ENCODE measurements at places on chromosomes 6 and 20.

DNA sequence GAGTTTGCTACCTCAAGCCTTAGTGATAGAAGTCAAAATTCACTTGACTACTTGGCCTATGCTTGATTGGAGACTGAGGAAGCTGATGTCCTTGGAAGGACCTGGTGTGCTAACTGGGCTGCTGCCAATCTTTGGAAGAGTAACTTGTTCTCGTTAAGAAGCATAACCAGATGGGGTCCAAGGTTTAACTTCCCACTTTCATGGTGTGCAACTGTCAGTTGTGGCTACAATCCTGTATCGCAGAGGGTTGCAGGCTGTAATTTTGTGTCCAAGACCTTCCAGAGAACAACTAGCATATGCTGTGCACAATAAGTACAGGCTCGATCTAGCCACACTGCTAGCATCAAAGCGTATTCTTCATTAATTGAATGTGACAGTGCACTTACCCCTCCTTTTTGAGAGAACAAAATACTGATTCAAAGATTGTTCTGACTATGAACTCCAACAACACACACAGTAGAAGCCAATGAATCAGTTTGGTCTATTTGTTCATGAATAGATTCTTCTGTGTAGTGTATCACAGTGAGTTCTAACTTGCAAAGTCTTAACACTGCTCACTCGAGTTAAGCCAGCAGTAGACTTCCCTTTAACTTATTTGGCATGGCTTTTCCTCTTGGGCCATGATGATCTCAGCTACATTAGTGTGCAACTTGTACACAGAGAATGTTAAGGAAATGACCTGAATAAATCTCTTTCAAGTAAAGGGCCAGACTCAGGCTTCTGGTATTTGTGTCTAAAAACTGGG lies 15.8 kb upstream of the PLCB1 start:
- peak; percentile 91 for DNase-seq

- DNase-seq, result no peak
Observed at GRCh38 chr6:98041921-98042320, 758.9 kb upstream of the MMS22L start.

GRCh38 chr6:10451828-10452509 lies 37.1 kb upstream of the TFAP2A start:
- peak; percentile 50 for DNase-seq

GRCh38 chr6:20400456-20401204 lies 1.0 kb upstream of the E2F3 start:
- DNase-seq, result no peak

GRCh38 chr6:157326979-157327378 lies 3.7 kb upstream of the TMEM242 start:
- DNase-seq, result peak; percentile 40

DNA sequence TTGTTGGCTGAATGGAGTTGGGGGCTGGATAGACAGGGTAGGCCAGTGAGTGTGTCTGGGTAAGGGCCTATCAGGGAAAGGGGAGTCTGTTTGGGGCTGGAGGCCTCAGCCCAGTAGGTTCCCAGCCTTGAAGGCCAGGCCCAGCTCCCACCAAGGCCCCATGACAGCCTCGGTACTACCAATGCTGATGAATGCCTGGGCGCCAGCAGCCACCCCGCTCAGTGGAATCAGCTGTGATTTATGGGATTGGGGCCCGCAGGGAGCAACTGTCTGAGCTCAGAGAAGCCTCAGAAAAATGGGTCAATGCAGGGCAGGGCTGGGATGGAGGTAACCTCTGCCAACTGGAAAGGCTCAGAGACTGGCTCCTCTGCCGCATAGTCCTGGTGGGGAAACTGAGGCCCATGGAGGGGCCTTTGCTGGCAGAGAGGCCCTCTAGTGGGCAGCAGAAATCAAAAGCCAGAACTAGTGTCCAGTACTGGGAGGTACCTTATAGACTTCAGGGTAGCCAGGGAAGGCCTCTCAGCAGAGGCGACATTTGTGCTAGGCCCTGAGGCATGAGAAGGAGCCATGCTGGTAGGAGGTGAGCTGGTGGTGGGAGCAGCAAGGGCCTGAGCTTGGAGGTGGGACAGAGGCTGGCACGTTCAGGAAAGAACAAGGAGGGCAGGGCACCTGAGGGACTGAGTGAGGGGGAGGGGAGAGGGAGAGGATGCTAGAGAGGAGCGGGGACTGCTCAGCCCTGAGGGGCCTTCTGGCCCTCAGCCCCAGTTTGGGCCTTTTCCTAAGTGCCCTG lies 36.4 kb downstream of the DLGAP4 start:
- no peak for DNase-seq

DNA sequence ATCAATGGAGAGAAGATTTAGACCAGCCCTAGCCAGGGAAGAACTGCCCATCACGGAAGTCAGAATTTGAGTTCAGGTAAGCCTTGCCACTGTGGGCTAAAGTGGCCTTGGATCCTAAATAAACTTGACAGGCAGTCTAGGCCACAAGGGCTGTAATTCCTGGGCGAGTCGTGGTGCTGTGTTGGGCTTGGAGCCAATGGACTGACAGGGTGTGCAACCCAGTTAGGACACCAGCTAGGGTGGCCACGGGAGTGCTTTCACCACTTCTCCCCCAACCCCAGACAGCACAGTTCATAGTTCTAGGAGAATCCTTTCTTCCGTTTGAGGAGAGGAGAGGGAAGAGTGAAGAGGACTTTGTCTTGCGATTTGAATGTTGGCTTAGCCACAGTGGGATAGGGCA lies 422.4 kb downstream of the DOK5 start:
- DNase-seq, result no peak

DNA sequence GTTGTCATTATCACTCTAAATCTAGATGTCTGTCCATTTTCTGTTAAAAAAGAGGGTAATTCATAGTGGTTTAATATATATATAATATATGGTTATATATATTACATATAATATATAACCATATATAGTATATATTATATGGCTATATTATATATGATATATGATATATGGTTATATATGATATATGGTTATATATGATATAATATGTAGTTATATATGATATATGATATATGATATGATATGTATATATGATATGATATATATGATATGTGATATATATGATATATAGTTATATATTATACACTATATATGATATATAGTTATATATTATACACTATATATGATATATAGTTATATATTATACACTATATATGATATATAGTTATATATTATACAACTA lies 8.6 kb downstream of the OR2A4 start:
- DNase-seq, result no peak

GRCh38 chr20:20435453-20435852 lies 67.5 kb downstream of the INSM1 start:
- no peak for DNase-seq

DNA sequence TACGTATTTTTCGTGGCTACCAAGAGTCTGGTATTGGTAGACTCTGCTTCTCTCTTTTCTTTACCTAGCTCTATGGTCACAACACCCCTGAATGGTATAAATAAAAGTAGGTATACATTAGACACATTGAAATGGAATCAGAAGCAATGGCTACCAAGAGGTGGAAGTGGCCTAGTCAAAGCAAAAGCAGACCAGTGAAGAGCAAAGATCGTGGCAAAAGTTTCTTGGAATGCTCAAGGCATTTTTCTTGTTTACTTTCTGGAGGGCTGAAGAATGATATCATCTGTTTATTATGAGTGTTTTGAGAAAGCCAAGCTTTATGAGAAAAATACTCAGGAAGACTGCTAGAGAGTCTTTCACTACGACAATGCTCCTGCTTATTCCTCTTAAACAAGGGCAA lies 28.6 kb upstream of the MOCS1 start:
- peak; percentile 70 for DNase-seq

DNA sequence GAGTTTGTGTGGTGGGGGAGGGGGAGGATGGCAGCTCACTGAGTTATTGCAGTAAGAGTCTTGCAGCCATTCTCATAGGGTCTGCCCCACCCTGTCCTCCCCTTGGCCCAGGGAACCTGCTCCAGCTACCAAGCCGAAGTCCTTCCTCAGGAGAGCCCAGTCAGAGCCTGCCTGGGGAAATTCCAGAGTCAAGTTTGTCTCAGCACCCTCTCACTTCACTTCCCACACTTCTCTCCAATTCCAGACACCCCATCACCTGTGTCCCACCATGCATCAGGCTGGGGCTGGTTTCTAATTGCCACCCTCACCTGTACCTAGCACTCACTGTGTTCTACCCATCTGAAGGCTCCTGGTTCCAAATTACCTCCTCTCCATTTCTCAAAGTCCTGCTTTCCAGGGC lies 10.3 kb upstream of the SLC22A16 start:
- no peak for DNase-seq

DNA sequence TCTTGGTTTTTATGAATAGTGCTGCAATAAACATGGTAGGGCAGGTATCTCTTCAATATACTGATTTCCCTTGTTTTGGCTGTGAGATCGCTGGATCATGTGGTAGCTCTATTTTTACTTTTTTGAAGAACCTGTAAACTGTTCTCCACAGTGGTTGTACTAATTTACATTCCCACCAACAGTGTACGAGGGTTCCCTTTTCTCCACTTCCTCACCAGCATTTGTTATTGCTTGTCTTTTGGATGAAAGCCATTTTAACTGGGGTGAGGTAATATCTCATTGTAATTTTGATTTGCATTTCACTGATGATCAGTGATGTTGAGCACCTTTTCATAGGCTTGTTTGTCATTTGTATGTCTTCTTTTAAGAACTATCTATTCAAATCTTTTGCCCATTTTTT lies 8.0 kb upstream of the ARG1 start:
- no peak for DNase-seq

- DNase-seq, result no peak
Observed at GRCh38 chr6:144351379-144352127, 66.4 kb downstream of the UTRN start.

DNA sequence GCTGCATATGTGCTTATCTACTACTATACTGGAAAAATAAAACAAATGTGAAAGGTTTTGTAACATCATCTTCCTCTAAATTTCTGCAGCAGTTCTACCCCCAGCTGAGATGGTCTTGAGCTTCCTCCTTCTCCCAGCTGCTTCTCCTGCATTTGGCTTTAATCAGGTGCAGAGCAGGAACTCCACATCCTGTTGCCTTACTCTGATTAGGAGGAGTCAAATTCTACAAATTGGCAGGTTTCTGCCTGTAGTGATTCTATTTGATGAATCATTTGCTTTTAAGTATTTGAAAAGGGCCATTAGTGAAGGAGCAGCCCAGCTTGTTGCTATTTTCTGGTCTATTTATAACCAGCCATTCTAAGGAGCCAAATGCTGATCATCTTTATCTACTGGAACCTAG lies 224.5 kb downstream of the GMDS start:
- peak; percentile 58 for DNase-seq

GRCh38 chr20:23187751-23188150 lies 101.6 kb upstream of the CD93 start:
- DNase-seq, result no peak

GRCh38 chr6:49636713-49637349 lies at the start of gene RHAG:
Gene RHAG (minus strand): TSS chr6:49636839. CDS start chr6:49636812, 27 bp downstream.
- no peak for DNase-seq

GRCh38 chr6:16206595-16207037 lies 31.8 kb upstream of the GMPR start:
- DNase-seq, result peak; percentile 87

DNA sequence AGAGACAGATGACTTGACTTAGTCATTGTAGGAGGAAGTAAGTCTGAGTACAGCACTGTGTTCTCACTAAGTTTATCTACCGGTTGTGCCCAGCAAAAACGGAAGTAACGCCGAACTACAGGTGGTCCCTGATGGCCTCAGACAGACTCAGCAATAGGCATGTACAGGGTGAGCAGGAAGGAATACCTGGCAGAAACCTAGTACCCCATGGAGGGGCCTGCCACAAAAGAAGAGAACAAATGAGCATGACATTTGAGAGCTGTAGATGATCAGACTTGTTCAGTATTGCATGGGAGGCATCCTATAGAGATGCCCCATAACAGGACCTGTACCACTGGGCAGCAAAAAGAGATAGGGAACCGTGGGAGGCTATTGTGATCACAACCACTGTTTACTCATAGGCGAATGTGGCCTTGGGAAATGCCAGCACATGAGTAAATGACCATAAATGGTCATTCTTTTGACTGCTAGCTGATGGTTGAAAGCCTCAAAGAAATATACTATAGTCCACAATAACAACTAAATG lies 106.4 kb upstream of the TAB2 start:
- peak; percentile 43 for DNase-seq

- peak; percentile 20 for DNase-seq
Observed at GRCh38 chr6:43052842-43053544, 658 bp downstream of the CUL7 start.

- DNase-seq, result no peak
Observed at GRCh38 chr6:90611543-90612312, 24.9 kb upstream of the MAP3K7 start.

DNA sequence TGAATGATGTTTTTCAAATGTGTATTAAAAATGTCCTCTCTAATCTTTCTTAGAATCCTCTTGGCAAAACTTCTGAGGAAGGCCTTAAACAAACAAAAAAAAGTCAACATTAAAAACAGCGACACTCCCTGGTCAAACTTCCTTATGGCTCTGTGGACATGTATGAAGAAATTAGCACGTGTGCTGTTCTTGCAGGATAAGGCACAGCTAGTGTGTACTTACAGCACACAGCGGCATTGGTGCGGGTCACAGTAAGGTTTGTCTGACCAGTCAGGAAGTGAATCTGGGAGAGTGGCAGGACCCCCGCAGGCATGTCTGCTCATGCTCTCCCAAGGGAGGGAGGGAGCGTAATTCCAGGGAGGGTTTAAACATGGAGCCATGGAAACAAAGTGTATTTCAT lies 38.8 kb downstream of the SLC22A1 start:
- DNase-seq, result peak; percentile 20

- no peak for DNase-seq
Observed at GRCh38 chr6:18680842-18681241, 293.7 kb downstream of the RNF144B start.

DNA sequence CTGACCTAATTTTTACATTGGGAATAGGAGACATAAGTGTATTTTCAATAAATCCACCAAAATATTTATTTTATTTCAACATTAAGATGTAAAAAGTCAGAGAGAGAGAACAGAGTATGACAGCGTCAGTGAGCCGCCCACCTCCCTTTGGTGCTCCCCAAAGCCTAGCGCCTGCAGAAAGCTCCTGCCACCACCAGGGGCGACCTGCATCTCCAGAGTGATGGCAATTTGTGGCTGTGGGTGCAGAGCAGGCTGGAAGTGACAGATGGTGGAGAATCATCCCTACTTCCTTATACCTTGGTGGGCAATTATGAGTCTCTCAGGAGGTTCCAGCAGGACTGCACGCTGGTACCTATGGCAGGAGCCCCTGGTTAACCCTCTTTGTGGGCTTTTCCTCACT lies 87.3 kb downstream of the PTPRT start:
- DNase-seq, result no peak

- peak; percentile 97 for DNase-seq
Observed at GRCh38 chr6:30719791-30720737, at the start of gene TUBB. Gene TUBB (plus strand): TSS chr6:30720352. CDS start chr6:30720507, 155 bp downstream.

- no peak for DNase-seq
Observed at GRCh38 chr6:127914240-127914639, 13.4 kb upstream of the THEMIS start.

DNA sequence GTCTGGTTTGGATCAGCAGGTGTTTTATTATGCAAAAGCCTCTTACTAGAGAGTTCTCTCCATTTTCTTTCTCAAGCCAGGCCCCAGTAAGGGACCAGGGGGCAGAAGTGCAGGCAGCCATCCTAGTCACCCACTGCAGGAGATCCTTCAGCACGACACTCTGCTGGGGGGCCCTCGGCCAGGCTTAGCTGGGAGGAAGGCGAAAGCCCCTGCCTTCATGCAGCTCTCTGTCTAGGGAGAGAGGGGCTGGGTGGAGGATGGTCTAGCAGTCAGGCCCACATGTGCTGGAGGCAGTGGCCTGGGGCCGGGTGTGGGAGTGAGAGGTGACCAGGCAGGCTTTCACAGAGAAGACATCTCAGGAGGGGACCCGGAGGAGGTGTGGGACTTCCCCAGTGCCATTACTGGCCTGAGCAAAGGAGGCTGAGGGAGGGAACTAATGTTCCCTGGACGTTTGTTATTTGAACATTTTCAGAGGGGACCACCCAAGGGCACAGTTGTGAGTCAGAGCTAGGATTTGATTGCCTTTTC lies 33.5 kb upstream of the VSTM2L start:
- no peak for DNase-seq

Measured in IMR-90 (cell line).